ENCODE measurements at places on chromosomes 1 and 21. TPM values are rescaled to one million over a fixed set of nuclear protein-coding genes. Genes with fewer than 3 reads are reported as not detected.

Gene VSIG8
- total RNA-seq = not detected

Gene PCSK9
- total RNA-seq = 17.5 TPM

Gene ZBTB7B
- 29.2 TPM for total RNA-seq

Gene LCE2B
- total RNA-seq = not detected

Gene RGSL1
- 0.15 TPM for total RNA-seq

Gene ARTN
- total RNA-seq = 0.40 TPM

Gene SPRR5
- total RNA-seq = not detected

Gene RNU1-2
- under 0.01 TPM for total RNA-seq

Gene GBP2
- total RNA-seq = 28.8 TPM

Gene CELA2B
- not detected for total RNA-seq

Gene TRPM2
- 0.52 TPM for total RNA-seq

Gene RSPH1
- 1.0 TPM for total RNA-seq

Gene CCDC27
- not detected for total RNA-seq

Gene ALG14
- 1.5 TPM for total RNA-seq

Gene FMO4
- total RNA-seq = 6.0 TPM

Gene C1orf74
- 16.5 TPM for total RNA-seq

Gene OLIG2
- total RNA-seq = not detected

Gene BTF3L4
- total RNA-seq = 46.1 TPM

Gene TFF2
- not detected for total RNA-seq

Gene MX1
- 60.8 TPM for total RNA-seq

Gene USP21
- 1.7 TPM for total RNA-seq

Gene NBPF10
- total RNA-seq = 1.0 TPM

Gene SAMD13
- total RNA-seq = 1.2 TPM

Gene RFX5
- total RNA-seq = 111 TPM

Gene PAQR6
- not detected for total RNA-seq

Gene HEYL
- not detected for total RNA-seq

Gene POGZ
- 41.7 TPM for total RNA-seq

Gene ANGPTL3
- total RNA-seq = not detected

Gene FAM72A
- 1.9 TPM for total RNA-seq

Gene CLEC20A
- not detected for total RNA-seq

Gene KCNC4
- total RNA-seq = 15.2 TPM

Gene ZBTB8A
- 8.9 TPM for total RNA-seq

Gene ZNF669
- total RNA-seq = 14.0 TPM

Gene LCE2A
- not detected for total RNA-seq

Gene ERICH3
- total RNA-seq = 0.17 TPM

Measured in renal cortical epithelial cell (primary cell).